ENCODE measurements at places on chromosomes 3 and 15. TPM values are rescaled to one million over a fixed set of nuclear protein-coding genes. Genes with fewer than 3 reads are reported as not detected.

SETD2 gene
- total RNA-seq, result 74.1 TPM

- no peak overlapping the region for H3K4me3 ChIP-seq
- no peaks in the 10 kb centered on the region for H3K4me1 ChIP-seq
- H3K36me3 ChIP-seq, result no peaks in the 10 kb centered on the region
- no peaks in the 10 kb centered on the region for H3K27me3 ChIP-seq
- DNase-seq, result no peak
Observed at GRCh38 chr3:55540579-55540978, 53.5 kb upstream of the WNT5A start.

- no peaks in the 10 kb centered on the region for H3K4me1 ChIP-seq
- DNase-seq, result no peak
- no peaks in the 10 kb centered on the region for H3K27me3 ChIP-seq
Observed at GRCh38 chr3:64509206-64509605, 178.6 kb downstream of the ADAMTS9 start.

GRCh38 chr3:168314166-168314565, 218.4 kb upstream of the GOLIM4 start:
- no peak overlapping the region for H3K4me3 ChIP-seq
- H3K27me3 ChIP-seq, result no peaks in the 10 kb centered on the region
- H3K27ac ChIP-seq, result no peak overlapping the region
- H3K36me3 ChIP-seq, result no peaks in the 10 kb centered on the region
- no peaks in the 10 kb centered on the region for H3K4me1 ChIP-seq
- no peak for DNase-seq

GRCh38 chr3:148191966-148192365, 505.7 kb upstream of the AGTR1 start:
- H3K27me3 ChIP-seq, result no peaks in the 10 kb centered on the region
- H3K36me3 ChIP-seq, result no peaks in the 10 kb centered on the region
- H3K4me3 ChIP-seq, result no peak overlapping the region
- H3K27ac ChIP-seq, result no peak overlapping the region

DNA sequence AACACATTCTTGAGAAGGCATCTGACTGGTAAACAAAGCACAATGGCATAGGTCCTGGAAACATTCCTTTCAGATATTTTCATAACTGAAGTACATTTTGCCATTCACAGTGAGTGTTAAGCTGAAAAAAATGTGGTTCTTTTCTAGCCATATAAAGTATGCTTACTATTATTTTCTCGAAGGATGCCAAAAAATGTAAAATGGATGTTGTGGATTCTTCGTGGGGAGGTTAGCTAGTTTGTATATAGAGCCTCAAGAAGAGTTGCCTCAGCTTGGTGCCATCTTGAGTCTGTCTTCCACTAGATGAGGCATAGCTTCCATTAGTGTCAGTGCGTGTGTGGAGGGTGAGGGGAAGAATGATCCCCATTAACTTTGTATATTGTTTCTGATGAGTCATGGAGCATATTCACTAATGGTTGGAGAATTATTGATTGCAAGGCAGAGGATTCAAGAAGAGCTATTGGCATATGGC, 4.1 kb downstream of the MBNL1 start:
- no peaks in the 10 kb centered on the region for H3K36me3 ChIP-seq
- peaks cover 59% of the 10 kb centered on the region for H3K4me1 ChIP-seq
- no peaks in the 10 kb centered on the region for H3K27me3 ChIP-seq
- no peak for DNase-seq

DNA sequence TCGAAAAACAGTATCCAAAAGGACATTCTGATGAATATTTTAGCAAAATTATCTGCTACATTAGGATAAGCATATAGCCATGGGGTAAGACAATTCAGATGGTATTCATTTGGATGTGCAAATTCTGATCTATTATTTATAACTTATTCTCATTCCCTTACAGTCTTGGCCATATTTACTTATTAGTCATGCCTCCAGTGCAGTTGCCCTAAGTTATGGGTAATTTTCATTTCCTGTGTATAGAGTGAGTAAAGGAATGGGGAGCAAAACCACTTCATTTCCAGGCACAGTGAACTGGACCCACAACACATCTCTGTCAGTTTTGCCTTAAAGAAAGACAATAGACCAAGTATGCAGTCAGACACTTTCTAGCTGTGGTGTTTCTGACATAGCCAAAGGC, 134.3 kb downstream of the POLQ start:
- no peaks in the 10 kb centered on the region for H3K36me3 ChIP-seq
- H3K27me3 ChIP-seq, result no peaks in the 10 kb centered on the region
- no peak for DNase-seq
- H3K27ac ChIP-seq, result no peak overlapping the region
- no peak overlapping the region for H3K4me3 ChIP-seq
- H3K4me1 ChIP-seq, result no peaks in the 10 kb centered on the region

All from CD4-positive, alpha-beta memory T cell (primary cell).